Activated CD4-positive, alpha-beta T cell treated with anti-CD3 and anti-CD28 coated beads for 36 hours (primary cell): ENCODE measurements at places on chromosomes 3 and 15.

DNA sequence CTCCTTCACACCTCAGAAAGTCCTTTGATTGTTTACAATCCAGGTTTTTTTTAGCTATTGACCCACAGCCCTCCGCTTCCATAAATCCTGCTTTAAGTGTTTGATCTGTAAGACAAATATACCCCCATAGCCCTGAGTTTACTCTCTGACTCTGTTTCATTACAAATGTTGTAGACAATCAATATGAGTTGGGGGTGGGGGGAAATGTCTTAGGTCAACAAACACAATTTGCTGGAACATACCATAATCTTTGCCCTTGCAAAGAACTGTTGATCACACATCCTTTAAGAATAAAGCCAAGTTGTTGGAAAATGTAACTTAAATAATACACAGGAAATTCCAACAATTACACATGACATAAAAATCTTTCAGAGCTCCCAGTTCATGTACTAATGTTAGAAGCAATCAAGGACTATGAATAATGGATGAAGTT lies 301.8 kb upstream of the SEMA6D start:
- no peak for DNase-seq

- DNase-seq = no peak
Measured at GRCh38 chr15:44500555-44500954, 36.4 kb upstream of the EIF3J start.

DNA sequence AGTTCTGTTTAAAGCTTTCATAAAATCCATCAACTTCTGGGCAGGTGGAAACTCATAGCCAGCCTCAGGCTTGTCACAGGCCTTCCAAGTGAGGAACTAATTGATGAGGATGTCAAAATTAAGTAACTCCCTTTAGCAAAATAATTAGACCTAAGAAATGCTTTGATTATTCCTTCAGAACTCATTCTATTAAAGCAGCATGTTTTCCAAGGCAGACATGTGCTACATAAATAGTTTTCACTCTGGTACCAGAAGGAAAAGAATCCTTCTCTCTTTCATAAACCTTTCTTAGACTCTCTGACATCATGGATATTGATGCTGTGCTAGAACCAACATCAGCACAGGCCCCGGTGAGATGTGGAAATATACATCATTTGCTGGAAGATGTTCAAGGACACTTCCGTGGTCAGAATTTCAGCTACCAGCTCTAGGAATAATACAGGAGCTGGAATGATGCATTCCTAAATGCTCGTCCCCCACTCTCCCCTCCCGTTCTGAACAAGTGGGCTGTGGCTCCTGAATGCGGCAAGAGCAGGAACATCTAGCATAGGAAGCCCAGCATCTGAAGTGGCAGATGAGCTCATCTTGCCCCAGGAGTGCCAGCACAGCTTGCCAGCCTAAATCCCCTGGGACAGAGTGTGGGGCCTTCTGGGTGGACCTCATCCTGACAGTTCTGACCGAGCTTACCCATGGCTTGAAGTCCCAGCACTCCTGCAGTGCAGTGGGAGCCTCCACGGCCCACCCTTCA lies 82.4 kb downstream of the WWTR1 start:
- no peak for DNase-seq

- no peak for DNase-seq
Measured at GRCh38 chr3:94513600-94513999, 450.7 kb downstream of the NSUN3 start.

GRCh38 chr15:91970142-91970541 lies 116.6 kb downstream of the SLCO3A1 start:
- DNase-seq = no peak

GRCh38 chr3:171876680-171877147 lies 33.6 kb downstream of the TMEM212 start:
- no peak for DNase-seq

DNA sequence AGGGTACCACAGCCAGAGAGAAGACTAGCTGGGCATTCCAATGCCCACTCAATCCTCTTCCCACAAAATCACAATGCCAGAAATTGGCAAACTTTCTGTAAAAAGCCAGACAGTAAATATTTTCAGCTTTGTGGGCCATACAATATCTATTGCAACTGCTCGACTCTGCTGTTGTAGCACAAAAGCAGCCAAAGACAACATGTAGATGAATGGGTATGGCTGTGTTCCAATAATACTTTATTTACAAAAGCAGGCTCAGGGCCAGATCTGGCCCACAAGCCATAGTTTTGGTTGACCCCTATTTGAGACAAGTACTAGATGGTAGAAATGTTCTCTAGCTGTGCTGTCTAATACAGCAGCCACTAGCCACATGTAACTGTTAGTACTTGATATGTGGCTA lies 330.9 kb downstream of the ERC2 start:
- no peak for DNase-seq

GRCh38 chr3:108099679-108100428 lies 9.0 kb upstream of the CD47 start:
- DNase-seq = peak; percentile 27

- DNase-seq = no peak
Measured at GRCh38 chr3:85760342-85760741, 801.6 kb downstream of the CADM2 start.

GRCh38 chr15:63499611-63500010 lies 4.8 kb upstream of the USP3 start:
- no peak for DNase-seq

- DNase-seq = no peak
Measured at GRCh38 chr15:38176155-38176554, 76.5 kb upstream of the SPRED1 start.

DNA sequence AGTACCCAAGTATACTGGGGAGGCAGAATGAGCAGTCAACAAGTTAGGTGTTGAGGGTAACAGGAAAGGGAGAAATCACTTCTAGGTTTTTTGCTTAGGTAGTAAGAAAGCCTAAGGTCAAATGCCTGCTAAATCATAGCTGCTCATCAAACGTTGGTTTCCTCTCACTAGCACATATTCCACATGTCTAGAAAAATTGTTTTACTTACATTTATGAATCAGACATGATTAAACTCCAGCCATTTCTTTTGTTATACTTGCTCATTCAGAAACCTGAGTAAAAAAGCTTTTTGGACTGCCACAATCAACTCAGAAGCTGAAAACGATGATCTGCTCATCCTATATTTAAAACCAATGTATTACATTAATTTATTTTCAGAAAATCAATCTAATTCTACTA lies 40.2 kb downstream of the SLC9A9 start:
- no peak for DNase-seq

- DNase-seq = no peak
Measured at GRCh38 chr3:183268366-183268765, 15.3 kb downstream of the B3GNT5 start.

DNA sequence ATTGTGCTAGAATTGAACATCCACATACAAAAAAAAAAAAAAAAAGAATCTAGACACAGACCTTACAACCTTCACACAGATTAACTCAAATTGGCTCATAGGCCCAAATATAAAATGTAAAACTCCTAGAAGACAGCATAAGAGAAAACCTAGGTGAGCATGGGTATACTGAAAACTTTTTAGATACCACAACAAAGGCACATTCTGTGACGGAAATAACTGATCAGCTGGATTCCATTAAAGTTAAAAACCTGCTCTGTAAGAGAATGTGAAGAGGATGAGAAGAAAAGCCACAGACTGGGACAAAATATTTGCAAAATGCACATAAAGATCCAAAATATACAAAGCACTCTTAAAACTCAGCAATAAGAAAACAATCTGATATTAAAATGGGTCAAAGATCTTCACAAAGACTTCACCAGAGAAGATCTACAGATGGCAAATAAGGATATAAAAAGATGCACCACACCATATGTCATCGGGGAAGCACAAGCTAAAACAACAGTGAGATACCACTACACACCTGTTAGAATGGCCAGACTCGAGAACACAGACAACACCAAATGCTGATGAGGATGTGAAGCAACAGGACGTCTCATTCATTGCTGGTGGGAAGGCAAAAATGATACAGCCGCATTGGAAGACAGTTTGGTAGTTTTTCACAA lies 167.9 kb downstream of the PDE8A start:
- no peak for DNase-seq

- DNase-seq = peak; percentile 3
Measured at GRCh38 chr3:169241991-169242707, 421.4 kb downstream of the MECOM start.

DNA sequence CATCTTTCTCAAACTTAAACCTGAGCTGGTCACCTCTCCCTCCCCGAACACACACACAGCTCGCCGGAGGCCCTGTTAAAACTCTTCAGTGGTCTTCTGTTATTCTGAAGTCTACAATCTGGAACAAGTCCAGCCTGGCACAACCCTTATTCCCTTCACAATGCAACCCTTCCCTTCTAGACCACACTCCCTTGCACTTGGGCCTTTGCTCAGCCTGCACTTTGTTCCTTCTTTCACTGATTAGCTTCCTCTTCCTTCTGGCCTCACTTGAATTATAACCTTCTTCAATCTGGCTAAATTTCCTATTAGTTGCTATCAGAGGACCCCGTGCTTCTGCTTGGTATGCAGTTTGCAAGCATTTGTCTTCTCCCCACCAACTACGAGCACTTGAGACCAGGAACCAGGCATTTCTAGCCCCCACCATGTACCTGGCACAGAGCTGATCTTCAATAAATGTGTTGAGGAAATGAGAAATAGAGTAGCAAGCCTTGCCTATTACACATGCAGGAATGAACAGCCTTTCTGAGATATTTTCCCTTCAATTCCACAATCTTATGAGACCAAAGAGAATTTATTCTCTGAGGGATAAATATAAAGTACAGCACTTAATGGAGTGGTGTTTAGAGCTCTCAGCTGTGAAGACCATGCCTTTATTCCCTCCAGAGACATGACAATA lies 663.1 kb upstream of the ADAMTS9 start:
- no peak for DNase-seq

GRCh38 chr15:60883691-60884640 lies 345.1 kb downstream of the RORA start:
- DNase-seq = no peak

DNA sequence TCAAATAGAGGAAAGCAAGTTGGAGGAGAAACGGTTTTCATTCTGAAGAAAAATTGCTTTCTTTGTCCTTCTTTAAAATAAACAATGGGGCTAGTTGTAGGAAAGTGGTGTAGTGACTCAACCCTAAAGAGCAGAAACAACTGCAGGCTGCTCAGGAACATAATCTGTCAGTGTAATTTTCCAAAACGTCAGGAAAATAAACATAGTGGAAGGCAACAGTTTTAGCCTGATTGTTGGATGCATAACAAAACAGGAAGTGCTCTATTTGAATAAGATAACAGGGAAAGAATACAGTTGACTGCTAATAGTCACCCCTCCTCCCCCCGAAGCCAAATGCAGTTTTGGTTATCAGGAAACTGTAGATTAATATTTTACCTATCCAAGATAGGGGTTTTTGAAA lies 167.6 kb downstream of the ECT2 start:
- no peak for DNase-seq

DNA sequence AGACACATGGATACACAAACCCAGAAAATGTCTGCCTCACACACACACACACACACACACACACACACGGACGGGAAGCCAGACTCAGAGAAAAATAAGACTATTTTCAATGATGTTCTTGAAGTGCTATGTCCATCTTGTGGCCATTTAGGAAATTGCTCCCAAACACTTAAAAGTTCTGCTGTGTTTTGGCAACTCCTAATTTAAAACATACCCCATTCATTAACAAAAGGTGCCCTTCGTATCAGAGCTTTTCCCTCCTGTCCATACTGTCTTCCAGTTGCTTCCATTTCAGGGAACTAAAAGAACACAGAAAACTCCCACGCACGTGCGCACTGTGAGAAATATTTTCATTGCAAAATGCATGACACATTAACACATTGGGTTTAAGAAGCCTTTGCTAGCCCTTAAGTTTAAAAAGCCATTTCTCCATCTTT lies 44.6 kb downstream of the SLC12A1 start:
- DNase-seq = peak; percentile 40

DNA sequence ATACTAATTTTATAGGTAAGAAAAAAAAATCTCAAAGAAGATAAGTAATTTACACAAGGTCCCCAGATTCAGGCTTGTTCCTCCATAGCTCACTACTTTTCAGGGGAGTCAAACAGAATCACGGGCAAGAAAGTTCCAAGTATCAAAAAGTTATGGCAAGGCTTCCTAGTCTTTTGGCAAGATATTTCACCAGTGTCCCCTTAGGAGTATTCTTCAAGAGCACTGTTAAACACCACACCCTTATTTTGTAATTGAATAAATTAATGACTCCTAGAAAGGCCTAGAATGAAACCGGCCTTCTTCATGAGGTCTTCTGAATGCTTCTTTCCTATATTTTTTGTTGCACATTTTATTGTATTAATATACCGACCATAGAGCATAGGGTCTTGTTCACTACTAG lies 109.7 kb downstream of the MYLK start:
- no peak for DNase-seq

DNA sequence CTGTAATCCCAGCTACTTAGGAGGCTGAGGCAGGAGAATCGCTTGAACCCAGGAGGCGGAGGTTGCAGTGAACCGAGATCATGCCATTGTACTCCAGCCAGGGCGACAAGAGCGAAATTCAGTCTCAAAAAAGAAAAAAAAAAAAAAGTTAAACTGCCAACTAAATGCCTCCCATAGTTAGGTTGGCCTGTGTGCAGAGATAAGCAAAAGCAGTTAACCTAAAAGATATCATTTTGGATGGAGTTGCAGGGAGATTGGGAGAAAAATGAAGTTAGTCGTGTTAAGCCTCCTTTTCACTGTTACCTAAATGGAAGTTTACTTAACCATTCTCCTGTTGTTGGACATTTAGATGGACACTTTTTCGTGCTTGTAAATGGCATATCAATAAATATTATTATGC lies 11.4 kb upstream of the FETUB start:
- DNase-seq = no peak

- no peak for DNase-seq
Measured at GRCh38 chr3:154275292-154275691, 49.0 kb downstream of the DHX36 start.

DNA sequence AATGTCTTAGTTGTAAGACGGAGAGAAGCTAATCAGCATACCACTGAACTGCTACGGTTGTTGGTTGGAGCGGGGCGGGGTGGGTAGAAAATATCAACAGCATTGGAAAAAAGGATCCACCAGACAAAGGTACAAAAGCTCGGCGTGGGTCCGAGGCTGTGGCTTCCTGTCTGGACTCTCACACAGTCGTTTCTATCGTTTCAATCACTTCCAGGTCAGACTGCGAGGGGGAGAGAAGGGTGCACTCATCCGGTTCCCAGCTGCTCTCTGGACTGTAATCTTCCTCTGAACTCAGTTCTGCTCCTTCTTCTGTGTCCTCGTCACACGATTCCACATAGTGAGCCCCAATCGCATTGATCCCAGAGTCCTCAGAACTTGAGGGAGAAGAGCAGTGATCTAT lies 70.0 kb downstream of the C3orf70 start:
- DNase-seq = no peak

DNA sequence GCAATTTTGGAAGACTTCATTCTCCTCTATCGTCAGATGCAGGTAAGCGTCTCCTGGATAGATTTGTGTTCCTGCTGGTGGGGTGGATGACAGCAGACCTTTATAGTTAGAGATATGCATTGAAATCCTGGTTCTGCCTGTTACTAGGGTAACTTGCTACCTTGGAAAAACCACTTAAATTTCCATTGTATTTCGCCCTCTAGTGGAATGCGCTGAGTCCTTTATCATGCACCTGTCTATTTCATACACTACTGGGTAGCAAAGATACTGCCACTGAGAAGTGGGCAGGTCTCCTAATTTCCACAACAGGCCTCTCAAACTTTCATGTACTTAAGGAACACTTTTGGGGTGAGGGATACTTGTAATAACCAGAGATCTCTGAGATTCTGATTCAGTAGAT lies 209.5 kb upstream of the SUCLG2 start:
- no peak for DNase-seq
